ENCODE measurements at places on chromosomes 13 and 19.
A peak's percentile ranks its signal among the peaks of the same experiment; 100 is the strongest.

GRCh38 chr13:20221772-20222171 lies 10.3 kb downstream of the GJB6 start:
- DNase-seq, result no peak

- peak; percentile 70 for DNase-seq
Measured at GRCh38 chr19:1113030-1113985, 9.5 kb downstream of the GPX4 start.

- no peak for DNase-seq
Measured at GRCh38 chr13:113106711-113107351, 1.2 kb downstream of the F7 start.

GRCh38 chr13:37914781-37915391 lies 45.3 kb upstream of the TRPC4 start:
- no peak for DNase-seq

- peak; percentile 13 for DNase-seq
Measured at GRCh38 chr13:24995225-24995804, 100.6 kb upstream of the PABPC3 start.

DNA sequence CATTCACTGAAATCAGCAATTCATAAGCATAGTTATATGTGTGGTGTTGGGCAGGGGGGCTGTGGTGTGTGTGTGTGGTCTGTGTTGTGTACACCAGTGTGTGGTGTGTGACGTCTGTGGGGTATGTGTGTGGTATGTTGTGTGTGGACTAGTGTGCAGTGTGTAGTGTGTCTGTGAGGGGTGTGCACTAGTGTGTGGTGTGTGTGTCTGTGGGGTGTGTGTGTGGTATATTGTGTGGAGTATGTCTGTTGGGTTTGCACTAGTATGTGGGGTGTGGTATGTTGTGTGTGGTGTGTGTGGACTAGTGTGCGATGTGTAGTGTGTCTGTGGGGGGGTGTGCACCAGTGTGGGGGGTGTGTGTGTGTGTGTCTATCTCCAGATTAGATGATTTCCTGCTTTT lies 7.2 kb upstream of the CDC16 start:
- no peak for DNase-seq

DNA sequence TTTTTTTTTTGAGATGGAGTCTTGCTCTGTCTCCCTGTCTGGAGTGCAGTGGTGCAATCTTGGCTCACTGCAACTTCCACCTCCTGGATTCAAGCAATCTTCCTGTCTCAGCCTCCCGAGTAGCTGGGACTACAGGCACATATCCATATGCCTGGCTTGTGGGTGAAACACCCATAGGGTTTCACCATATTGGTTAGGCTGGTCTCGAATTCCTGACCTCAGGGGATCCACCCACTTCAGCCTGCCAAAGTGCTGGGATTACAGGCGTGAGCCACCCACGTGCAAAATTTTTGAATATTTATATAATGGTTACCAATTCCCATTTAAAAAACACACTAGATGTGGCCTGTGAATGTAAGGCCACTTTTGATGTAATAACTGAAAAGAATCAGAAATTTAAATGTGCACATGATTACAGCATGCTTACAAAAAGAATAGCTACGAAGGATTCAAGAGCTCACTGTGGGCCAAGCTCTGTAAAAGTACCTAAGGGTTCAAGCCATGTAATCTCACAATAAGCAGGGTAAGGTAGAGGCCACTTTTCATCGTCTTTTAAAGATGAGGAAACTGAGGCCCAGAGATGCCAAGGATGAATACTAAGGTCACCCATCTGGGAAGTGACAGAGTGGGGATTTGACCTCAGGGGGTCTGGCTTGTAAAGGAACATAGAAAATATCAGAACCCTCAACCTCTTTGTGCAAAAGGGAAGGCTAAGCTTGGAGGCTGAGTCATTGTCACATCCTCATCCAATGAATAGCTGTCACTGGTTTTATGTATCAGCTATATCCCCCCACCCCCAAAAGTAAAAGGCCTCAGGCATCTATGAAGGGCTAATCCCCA lies 17.8 kb downstream of the TNFSF14 start:
- DNase-seq, result no peak

- no peak for DNase-seq
Measured at GRCh38 chr19:6006896-6007295, 29.0 kb upstream of the RANBP3 start.

DNA sequence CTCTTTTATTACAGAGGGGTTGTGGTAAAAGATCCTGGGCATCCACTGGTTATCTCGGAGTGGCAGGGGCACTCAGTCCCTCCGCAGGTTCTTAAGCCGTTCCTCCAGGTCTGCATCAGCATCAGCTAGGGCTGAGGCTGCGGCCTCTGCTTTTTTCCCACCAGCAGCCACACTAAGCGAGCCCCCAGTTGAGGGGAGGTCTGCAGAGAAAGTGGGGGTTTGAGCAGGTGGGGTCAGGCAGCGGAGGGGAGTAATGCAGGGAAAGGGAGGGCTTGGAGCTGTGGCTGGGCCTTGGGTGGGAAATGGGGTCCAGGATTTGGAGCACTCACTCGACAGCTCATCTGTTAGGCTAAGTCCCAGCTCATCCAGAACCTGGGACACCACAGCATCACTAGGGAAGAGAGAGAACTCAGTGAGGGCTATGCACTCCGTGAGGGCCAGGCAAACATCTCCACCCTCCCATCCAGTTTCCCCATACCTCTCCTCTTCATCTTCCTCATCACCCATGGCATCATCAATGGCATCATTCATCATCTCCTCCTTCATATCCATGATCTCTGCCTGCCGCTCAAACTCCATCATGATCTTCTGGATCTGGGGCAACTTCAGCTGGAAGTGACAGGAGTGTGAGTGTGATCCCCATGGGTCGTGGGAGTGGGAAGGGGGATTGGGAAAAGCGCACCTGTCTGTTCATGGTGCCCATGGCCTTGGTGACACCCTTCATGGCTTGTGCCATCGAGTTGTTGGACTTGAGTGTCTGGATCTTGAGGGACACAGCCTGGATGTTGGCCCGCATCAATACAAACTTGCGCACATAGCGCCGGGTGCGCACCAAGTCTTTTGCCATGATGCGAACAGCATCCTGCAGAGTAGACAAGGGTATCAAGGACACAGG lies 3.1 kb downstream of the CHMP2A start:
- no peak for DNase-seq

DNA sequence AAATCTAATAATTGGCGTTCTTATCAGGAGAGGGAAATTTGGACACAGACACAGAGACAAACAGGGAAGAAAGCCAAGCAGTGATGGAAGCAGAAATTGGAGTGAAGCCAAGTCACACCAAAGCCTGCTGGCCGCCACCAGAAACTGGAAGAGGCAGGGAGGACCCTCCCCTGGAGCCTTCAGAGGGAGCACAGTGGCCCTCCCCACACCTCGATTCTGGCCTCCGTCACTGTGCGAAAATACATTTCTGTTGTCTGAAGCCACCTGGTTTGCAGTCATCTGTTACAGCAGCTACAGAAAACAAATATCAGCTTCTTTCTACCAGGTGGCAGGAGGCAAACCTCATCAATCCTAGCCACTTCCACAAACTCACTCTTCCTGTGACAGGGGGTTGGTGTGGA lies 8.3 kb upstream of the TLE6 start:
- no peak for DNase-seq

DNA sequence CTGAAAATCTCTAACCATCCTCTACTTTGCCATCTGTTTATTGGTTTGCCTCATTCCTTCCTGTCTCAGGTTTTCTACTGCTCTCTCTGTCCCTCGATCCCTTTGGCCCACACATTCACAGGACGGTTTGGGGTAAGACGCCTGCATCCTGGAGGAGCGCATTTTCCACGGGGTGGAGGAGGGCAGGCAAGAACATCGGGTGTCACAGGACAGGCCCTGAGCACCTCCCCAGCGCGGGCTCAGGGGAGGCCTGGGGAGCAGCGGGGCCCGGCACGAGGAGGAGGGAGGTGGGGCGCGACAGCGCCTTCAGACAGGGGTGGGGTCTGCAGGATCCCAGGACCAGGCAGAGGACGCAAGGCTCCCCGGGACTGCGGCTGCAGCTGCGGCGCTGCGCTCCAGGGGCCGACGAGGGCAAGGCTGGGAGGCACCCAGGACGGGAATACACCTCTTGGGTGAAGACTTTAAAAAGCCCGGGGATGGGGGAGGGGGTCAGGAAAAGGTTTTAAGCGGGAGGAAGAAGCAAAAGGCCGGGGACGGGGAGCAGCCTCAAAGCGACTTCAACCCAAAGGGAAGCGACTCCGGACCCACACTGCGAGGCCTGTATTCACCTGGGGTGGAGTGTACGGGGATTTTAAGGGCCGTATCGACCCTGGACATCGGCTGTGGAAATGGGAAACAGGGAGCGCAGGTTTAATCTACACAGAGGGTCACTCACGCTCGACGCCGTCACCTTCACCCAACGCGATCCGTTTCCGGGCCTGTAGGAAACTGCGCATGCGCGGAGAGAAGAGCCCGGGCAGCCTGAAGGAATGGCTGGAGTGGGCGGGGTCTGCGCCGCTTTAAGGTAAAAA lies at the start of gene ZNF415:
ZNF415 (minus strand) TSS at position 770 of the 851 bp plus-strand sequence. CDS start 10,234 bp downstream, outside the sequence.
- peak; percentile 5 for DNase-seq

DNA sequence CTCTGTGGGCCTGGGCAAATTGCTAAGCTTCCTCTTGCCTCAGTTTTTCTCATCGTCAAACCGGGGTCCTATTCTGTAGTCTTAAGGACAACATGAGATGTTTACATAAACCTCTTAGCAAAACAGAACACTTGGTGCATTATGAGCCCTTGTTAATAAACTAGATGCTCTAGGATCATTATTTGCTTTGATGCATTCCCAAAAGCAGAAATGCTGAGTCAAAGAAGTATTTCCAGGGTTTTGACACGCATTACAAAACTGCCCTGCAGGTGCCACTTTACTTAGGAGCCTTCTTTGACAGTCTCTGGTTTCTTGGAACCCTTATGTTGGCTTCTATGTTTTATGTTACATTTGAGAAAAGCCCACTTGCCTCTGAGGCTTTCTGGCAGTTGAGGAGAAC lies 12.1 kb downstream of the AKAP11 start:
- DNase-seq, result no peak

DNA sequence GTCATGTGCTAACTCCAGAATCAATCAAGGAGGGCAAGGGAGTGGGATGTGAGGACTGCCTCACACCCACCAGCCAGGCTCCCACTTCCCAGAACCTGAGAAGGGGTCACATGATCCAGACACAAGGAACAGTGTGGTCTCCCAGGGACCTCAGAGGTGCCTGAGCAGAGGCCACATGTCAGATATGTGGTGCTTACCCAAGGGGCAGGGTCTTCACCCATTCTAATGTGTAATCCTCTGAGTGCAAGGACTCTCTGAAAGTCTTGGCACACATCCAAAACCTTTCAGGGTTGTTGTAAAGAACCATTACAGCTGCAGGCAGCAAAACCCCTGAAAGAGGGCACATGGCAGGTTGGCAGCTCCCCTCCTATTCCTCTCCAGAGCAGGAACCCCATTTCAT lies 656.6 kb downstream of the UQCRFS1 start:
- DNase-seq, result no peak

DNA sequence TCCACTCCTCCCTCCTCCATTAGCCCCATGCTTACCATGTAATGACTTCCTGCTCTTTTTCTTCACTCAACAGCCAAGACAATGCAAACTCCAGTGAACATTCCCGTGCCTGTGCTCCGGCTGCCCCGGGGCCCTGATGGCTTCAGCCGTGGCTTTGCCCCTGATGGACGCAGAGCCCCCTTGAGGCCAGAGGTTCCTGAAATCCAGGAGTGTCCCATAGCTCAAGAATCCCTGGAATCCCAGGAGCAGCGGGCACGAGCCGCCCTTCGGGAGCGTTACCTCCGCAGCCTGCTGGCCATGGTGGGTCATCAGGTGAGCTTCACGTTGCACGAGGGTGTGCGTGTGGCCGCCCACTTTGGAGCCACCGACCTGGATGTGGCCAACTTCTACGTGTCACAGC lies 2.9 kb upstream of the PPP1R37 start:
- DNase-seq, result no peak

DNA sequence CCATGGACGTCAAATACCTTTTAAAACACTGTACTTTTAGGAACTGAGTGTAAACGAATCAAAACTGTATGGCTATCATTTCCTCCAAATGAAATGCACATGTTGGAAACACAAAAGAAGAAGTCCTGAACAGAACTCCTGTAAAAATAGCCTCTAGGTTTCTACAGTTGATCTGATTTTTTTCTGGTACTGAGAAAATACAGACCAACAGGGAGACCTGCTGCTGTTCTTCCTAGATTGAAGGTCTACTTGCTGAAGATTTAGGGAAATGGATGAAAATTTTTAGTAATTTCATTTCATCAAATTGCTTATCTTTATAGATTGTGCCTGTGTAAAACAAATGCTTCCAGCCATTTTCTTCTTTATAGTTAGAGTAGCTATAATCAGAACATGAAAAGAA lies 520.4 kb downstream of the SLITRK6 start:
- no peak for DNase-seq

DNA sequence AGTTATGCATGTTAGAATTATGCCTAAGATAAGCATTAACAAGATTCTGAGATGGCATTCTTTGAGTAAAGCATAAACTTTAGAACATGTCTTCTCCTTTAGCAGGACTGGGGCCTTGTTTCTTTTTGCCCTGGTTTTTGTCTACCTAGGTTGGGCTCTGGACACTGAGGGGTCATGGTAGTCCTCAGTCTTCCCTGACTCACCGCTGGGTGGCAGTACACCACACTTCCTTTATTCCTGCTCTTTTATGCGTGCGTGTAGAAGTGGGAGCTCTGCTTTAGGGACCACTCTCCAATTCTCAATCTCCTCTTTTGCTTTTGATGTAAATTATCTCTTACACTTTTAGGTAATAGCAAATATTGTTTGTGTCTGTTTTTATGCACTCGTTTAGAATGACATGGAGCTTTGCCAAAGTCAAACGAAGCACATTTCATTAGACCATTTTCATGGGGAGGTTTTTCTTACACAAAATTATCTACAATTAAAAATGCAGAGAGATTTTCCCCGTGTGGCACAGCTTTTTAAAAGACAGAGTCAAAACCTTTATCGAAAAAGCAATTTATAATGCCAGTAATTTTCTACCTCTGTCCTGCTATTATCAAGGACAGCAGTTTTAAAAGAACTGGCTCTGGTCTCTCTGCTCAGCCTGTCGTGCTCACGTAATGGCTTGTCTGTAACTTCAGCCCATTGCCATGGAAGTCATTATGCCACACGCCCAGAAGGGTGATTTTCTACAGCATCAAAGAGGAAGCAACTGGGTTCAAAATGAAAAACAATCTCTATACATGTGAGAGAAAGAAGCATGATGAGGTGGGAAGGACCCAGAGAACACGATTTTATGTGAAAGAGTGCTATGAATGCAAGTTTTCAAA lies 413.9 kb downstream of the COG6 start:
- peak; percentile 64 for DNase-seq

GRCh38 chr19:56138069-56138468 lies 3.0 kb upstream of the ZNF444 start:
- no peak for DNase-seq

Data from stimulated activated CD8-positive, alpha-beta memory T cell treated with anti-CD3 and anti-CD28 coated beads, Interleukin-7, amount 100 ng/mL, for 1 hour (primary cell).